ENCODE measurements at places on chromosomes 11 and 22.

- no peak for DNase-seq
These were observed 366.4 kb downstream of the CASP12 start for GRCh38 chr11:104531894-104532293.

GRCh38 chr11:68987211-68987610, 6.4 kb upstream of the MRGPRD start:
- no peak for DNase-seq

DNA sequence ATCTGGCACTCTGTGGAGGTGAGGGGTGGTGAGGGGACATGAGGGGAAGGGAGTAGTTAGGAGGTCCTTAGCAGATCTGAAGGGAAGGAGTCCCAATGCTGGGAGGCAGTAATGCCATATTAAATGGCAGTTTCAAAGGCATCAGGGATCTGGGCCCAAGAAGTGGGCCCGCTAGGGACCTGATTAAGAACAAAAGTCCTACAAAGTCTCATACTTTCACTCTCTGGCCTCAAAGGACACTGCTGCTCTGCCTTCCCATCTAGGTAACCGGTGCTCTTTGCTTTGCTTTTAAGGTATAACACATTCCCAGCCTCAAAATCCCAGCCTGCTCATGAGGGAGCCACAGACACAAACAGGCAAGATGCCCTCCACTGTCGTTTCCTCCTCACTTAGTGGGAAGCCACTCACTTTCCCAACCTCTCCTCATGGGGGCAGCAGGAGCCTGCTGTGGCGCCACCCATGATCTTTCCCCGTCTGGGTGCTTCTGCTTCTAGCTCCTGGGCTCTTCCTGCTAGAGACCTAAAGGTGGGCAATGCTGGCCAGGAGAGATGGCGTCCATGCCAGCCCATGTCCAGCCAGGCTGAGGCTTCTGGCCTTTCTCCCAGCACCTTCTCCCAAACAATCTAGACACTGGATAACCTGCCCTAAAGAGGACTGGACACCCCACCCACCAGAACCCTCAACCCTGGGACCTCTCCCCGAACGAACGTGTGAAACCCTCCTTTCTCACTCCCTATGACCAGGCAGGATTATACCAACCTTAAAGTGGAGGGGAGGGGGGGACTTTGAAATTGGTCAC, 68.3 kb downstream of the PLEKHA7 start:
- DNase-seq, result peak; percentile 39

GRCh38 chr11:102592634-102593581, 32.2 kb downstream of the MMP20 start:
- DNase-seq, result peak; percentile 34

DNA sequence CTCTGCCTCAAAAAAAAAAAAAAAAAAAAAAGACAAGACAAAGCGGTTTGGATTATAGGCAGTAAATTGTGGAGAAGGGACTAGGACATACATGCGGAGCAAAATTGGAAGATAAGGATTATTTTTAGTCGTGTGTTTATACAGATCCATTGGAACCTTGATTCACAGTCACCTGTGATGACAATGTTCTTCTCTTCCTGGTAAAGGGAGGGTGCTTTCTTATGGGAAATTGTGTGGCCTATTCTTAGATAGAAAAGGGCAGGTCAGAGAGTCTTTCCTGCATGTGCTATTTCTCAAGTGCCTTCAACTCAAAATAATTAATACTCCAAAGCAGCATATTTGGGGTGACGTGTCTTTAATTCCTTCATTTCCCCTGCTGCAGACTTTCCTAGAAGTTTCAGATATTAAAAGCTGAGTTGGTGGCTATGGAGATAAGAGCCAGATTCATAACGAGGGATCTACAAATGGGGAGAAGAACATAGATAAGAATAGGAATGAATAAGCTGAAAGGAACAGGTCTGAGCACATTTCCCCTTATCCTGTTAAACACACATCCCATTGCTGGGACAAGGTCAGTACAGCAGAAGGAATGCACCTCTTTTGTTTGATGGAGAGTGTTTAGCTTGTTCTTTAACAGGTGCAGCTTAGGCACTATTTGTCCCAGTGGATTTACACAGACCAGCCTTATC, 22.5 kb downstream of the GSTT2B start:
- DNase-seq, result no peak

DNA sequence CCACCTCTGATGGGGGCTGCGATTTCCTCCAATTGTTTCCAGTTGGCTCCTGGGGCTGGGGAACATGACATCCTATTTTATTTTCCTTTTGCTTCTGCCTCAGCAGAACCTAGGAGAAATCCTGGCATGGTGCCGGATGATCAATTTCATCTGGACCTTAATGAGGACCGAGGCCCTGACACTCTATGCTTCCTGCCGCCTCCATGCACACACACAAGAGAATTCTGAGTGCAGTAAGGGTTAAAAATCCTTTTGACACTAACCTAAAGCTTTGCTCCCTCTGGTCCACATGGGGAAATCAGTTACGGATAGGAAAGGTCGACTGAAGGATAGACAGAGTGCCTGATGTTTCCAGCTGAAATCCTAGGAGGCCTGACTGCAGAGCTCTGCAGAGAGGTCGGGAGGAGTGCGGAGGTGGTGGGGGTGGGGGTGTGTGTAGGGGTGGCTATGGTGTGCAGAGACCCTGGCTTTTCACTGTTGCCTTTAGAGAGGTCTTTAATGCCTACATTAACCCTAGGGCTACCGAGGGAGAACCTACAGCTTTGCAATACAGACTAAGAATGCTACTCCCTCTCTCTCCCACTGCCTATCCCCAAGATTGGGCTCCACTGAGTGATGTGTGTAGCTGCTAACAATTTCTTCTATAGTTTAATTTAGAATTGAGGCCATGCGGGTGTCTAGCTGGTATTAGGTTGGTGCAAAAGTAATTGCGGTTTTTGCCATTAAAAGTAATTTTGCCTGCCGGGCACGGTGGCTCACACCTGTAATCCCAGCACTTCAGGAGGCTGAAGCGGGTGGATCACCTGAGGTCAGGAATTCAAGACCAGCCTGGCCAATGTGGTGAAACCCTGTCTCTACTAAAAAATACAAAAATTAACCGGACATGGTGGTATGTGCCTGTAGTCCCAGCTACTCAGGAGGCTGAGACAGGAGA, 53.6 kb upstream of the INCENP start:
- no peak for DNase-seq

GRCh38 chr11:92388380-92388779, 163.8 kb downstream of the FAT3 start:
- DNase-seq, result peak; percentile 5

DNA sequence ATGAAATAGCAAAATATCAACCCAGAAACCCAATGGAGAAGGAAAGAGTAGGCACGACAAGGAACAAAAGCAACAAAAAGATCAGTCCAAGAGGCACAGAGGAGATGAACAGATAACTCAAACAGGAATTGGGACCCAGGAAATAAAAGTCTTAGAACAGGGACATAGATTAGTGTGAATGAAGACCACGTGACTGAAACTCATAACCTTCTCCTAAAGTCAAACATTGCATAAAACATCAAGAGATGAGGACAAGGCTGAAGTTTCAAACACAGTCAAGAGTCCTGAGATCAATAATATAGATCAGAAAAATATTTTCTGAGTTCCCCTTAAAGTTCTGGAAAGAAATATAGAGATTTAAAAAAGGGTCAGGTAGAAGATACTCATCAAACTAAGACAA, 24.4 kb upstream of the OR56B4 start:
- DNase-seq, result no peak

DNA sequence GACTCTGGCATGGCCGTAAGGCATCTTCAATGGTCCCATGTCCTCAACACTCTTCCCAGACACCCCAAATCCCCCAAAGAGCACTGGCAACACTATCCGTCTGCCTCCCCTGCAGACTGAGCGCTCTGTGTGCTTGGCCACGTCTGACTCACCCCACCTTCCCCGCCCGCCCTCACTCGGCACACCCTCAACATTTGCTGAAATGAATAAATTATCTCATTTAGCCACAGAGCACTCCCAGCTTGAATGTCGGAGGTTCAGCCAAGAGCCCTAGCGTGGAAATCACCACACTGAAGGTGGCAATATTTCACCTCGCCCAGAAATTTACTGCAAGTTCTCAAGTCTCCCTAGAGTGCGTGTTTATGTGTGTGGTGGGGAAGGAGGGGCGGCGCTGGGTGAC, 46.6 kb upstream of the TCF20 start:
- DNase-seq, result no peak

DNA sequence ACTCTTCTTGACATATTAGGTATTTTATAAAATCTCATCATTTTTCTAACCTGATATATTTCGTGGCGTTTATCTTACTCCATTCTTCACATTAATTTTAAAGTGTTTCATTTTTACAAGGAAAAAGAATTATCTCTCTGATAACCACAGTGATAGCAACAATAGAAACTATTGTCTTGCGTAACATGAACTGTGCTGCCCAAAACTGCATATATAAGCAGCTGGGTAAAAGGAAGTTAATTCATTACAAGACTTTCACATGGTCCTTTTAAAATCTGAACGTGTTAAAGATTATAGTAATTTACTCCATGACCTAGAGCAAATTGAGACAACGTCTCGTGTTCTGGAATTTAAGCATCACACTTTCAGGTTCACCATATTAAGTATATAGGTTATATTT, 210.4 kb upstream of the GRIA4 start:
- no peak for DNase-seq

- no peak for DNase-seq
These were observed 730.6 kb downstream of the METTL15 start for GRCh38 chr11:28838741-28839140.

DNA sequence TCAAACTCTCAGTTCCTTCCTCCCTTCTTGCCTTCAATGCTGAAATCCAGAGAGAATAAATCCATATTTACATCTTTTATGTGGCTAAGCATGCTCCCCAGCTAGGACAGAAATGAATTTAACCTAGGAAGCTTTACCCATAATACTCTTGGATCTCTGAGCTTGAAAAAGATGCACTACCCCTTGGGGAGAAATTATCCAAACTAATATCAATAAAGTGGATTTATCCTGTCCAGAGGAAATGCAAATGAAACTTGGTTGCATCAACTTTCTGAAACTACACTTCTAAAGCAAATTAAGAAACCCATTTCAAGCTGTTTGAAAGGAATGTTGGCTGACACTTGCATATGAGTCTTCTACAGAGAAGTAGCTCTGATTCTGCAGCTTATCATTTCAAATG, 347.9 kb downstream of the TTC28 start:
- no peak for DNase-seq

DNA sequence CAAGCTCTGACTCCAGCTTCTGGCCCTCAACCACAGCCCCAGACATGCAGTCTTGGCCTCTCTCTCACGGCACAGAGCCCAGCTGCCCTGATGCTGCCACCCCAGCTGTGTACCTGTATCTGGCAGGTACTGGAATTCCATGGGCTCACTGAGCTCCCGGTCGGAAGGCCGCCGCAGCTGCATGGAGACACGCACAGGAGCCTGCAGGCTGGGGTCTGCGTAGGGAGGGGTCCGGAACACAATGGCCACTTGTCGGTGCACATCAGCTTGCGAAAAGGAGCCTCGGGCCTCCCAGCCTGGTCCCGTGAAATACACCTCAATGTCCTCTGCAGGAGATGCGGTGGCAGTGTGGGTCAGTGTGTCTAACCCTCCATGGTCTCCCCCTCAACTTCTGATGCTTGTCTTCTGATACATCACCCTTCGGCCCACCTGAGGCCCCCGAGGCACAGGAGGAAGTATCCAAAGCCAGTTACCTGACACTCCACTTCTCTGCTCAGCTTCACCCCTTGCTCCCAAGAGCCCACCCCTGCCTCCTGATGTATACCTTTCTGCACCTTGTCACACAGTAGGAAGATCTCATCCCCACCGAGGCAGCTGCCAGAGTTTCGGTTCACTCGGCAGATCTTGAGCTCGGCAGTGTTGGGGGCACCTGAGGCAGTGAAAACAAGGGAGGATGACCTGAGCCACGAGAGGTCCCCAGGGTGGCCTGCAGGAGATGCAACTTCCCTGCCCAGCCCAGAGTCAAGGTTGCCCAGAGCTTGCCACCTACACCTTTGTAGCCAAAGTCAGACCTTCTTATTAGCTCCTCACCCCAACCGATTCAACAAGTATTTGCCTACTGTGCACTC, 4.3 kb downstream of the RELA start:
- no peak for DNase-seq

- no peak for DNase-seq
These were observed 27.1 kb downstream of the PARVA start for GRCh38 chr11:12404436-12404835.

DNA sequence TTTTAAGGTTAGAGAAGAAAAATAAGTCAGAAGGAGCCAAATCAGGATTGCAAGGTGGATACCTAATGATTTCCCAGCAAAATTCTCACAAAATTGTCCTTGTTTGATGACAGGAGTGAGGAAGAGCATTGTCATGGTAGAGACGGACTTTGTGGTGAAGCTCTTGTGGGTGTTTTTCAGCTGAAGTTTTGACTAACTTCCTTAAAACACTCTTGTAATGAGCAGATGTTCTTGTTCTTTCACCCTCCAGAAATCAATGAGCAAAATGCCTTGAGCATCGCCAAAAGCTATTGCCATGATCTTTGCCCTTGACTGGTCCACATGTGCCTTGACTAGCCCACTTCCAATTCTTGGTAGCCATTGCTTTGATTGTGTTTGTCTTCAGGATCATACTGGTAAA, 20.0 kb downstream of the CALCB start:
- DNase-seq, result no peak

- no peak for DNase-seq
These were observed 27.6 kb upstream of the CASP12 start for GRCh38 chr11:104925850-104926249.

GRCh38 chr22:33324228-33324627, 266.0 kb upstream of the SYN3 start:
- no peak for DNase-seq

DNA sequence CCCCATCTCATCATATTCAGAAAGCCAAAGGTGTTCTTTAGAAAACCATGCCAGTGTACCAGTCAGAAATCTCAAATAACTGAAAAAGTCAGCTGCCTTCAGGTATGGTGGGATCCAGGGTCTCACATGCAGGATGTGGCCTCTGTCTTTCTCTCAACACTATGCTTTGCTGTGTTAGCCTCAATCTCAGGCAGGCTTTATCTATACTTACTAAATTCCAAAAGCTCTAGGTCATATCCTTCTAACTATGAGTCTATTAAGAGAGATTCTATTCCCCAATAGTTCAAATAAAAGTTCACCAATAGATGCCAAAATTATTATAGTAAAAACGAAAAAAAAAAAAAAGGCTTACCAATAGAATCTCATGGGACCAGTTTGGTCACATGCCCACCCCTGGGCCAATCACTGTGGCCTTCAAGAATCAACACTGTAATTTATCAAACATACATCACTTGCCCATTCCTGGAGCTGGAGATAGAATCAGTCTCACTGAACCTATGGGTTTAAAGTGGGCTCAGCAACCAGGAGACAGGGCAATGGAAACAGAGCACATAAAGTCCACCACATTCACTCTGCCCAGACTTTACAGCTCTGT, 38.0 kb upstream of the APLNR start:
- DNase-seq, result no peak

- DNase-seq, result no peak
These were observed 39.6 kb downstream of the AP2A2 start for GRCh38 chr11:965206-965775.
